ENCODE measurements at places on chromosomes 6 and 20.

GRCh38 chr6:141482796-141483597, 649.7 kb upstream of the GJE1 start:
- DNase-seq = peak; percentile 2

- peak; percentile 8 for DNase-seq
Measured at GRCh38 chr6:83536034-83536646, 23.8 kb downstream of the PRSS35 start.

DNA sequence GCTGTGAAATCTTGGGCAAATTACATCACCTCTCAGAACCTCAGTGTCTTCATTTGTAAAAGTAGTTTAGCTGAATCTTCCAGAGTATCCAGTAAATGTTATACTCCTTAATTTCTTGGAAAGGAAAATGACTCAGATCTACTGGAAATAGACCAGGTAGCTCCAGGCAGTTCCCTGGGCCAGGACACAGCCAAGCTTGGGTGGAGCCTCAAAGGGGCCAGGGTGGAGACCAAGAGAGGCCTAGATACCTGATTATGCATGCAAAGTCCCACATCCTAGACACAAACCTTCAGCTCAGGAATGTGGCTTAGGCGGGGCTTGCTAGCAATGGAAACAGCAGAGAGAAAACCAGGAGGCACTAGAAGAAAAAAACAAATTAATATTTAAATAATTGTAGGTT, 272.8 kb downstream of the MAFB start:
- no peak for DNase-seq

GRCh38 chr6:31070711-31071197, 41.6 kb downstream of the C6orf15 start:
- no peak for DNase-seq

DNA sequence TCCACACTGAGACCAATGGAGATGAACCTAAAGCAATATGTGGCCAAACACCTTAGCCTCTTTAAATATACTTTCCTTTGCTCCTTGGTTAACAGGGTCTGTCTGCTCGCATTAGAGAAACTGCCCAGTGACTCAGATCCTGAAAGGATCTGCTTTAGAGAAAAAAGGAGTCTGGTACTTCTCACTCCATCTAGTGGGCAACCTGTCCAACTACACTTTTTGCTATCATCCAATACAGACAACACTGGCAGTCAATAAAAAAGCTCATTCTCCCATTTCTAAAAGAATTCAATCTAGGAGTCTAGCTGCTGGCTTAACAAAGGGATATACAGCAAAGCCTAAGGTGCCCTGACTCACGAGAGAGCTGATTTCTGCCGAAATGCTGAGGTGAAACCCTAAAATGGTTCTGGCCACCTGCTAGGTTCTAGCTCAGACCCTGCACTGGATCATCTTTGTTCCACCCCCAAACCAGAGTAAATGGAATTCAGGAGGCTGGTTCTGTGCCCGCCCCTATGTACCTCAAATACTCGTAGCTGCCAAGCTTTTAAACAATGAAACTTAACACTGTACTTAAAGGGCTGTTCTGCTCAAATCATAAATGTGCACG, 11.5 kb downstream of the GNL1 start:
- DNase-seq = peak; percentile 23

GRCh38 chr20:34713194-34713943, 9.2 kb downstream of the TP53INP2 start:
- no peak for DNase-seq

- DNase-seq = peak; percentile 43
Measured at GRCh38 chr6:152642578-152643375, 5.6 kb upstream of the SYNE1 start.

- DNase-seq = no peak
Measured at GRCh38 chr6:36608788-36609563, 14.8 kb downstream of the SRSF3 start.

DNA sequence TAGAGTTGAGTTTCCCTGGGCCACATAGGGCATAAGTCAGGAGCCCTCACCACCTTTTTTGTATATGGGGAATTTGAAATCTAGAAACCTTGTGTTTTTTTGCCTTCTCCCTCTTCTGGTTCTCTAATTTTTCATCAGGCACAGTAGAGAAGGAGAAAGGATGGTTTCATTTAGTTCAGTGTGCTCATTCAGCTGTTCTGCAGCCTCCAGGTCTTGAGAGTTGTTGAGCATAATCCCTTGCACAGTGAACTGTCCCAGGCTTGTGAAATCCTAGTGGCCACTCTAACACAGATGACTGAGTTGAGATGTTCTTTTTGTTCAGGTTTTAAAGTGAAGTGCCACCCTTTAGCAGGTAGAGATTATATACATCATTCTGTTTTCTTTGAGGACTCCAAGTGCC, 183.5 kb downstream of the CDKAL1 start:
- DNase-seq = no peak

DNA sequence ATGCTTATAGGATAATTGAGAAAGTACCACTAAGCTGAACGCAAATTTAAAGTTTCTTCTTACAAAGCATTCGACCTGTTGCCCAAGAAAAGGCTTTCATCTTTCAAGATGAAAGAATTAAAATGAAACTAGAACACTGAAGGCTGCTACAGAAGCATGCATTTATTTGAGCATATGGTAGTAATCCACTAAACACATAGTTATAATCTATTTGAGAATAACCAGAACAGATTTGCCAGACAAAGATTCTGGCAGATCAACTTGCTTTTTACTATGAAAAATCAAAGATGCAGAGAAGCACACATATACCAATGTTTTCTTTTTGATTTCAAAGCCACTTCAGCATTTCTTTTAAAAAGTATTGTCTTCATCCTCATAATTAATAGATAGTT, 412.2 kb downstream of the UTRN start:
- DNase-seq = no peak

- DNase-seq = no peak
Measured at GRCh38 chr20:33127422-33128097, 40.4 kb upstream of the BPIFA2 start.

- DNase-seq = no peak
Measured at GRCh38 chr6:13722880-13723279, 11.2 kb upstream of the RANBP9 start.

- DNase-seq = no peak
Measured at GRCh38 chr20:37804584-37805566, 98.1 kb upstream of the VSTM2L start.

DNA sequence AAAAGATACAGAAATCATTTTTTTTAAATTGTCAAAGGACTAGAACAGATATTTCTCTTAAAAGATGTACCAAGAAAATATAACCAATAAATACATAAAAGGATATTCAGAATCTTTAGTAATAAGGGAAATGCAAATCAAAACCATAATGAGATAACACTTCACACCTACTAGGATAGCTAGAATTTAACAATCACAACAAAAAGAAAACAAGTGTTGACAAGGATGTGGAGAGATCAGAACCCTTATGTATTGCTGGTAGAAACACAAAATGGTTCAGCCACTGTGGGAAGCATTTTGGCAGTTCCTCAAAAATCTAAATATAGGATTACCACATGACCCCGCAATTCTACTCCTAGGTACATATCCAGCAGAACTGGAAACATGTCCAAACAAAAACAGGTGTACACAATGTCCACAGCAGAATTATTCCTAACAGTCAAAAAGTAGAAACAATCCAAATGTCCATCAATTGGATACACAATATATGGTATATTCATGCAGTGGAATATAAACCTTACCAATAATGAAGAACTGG, 211.0 kb downstream of the LRFN2 start:
- no peak for DNase-seq

DNA sequence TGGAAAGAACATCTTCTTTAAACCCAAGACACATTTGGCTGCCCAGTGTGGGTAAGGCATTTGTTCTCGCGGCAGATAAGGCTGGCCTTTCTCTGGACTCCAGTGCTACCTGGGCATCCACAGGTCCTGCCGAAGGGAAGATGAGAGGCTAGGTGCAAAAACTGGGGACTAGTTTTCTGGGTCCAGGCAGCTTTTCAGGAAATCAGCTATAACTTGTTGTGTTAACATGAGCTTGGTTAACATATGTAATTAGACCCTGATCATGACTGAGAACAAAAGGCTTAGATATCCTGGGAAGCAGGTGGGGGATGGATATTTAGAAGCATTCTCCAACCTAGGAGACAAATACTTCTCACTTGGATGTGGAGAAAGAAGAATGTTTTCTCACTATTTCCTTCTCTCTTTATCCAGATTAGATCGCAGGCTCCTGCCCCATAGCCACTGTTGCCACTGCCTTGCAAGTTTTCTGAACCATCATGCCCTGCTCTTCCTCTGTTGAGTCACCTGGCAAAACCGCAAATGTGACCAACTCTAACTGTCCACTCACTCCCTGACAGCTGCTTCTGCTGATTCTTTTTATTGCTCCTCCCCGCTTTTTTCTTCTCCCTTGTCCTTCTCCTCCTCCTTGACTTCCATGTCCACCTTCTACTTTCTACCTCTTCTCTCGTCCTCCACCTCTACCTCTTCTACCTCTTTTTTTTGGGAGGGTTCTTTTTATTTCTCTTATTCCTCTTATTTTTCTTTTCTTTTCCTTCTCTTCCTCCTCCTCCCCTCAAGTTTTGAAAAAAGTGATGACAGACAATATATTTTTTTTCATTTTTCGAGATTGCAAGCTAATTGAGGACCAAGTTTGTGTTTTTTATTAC, 258.1 kb downstream of the UTRN start:
- DNase-seq = peak; percentile 9

DNA sequence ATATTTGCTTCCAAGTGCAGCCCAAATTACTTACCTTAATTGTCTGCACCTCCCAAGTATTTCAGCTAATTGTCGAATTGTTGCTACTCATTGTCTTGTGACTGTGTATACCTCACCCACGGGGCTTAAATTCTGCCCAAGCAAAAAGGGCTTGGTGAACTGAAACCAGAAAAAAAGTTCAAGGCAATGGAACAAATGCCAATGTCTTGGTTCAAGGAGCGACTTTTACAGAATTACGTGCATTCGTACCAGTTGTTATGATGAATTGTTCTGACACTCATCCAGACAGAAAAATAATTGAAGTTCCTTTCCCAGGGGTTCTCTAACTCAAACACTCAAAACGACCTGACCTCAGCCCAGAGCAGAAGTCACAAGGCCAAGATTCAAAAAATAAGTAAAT, 13.9 kb upstream of the PXDC1 start:
- DNase-seq = no peak

DNA sequence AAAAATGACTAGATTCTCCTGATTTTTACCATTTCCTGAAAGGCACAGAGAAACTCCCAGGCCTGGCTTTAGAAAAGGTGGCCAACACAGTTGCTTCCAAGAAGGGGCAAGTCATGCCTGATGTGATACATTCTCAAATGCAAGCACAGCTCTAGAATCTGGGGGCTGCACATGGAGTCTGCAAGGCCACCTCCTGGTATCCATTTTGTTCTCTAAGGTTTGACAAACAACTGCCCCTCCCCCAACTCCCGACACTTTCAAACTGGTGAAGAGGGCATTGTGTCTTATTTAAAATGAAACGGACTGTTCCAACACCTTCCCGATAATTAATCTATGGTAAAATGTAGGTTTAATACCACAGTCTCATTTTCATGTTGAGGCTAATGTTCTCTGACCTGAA, 220.2 kb upstream of the CEP162 start:
- DNase-seq = no peak

GRCh38 chr6:160933256-160933655, 58.3 kb upstream of the MAP3K4 start:
- DNase-seq = no peak

DNA sequence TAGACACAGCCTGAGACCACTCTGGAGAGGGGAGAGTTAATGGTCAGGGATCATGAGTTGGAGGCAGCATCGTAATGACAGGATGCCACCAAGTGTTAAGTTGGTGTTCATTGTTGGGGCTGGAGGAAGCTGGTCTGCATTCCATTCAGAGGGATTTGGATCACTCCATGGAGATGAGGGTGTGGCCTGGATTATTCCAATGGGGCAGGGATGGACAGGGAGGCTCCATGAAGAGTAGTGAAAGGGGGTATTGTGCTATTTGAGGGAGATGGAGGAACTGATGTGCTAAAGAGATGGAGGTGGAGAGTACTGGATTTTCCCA, 1.1 kb downstream of the SAPCD1 start:
- no peak for DNase-seq

DNA sequence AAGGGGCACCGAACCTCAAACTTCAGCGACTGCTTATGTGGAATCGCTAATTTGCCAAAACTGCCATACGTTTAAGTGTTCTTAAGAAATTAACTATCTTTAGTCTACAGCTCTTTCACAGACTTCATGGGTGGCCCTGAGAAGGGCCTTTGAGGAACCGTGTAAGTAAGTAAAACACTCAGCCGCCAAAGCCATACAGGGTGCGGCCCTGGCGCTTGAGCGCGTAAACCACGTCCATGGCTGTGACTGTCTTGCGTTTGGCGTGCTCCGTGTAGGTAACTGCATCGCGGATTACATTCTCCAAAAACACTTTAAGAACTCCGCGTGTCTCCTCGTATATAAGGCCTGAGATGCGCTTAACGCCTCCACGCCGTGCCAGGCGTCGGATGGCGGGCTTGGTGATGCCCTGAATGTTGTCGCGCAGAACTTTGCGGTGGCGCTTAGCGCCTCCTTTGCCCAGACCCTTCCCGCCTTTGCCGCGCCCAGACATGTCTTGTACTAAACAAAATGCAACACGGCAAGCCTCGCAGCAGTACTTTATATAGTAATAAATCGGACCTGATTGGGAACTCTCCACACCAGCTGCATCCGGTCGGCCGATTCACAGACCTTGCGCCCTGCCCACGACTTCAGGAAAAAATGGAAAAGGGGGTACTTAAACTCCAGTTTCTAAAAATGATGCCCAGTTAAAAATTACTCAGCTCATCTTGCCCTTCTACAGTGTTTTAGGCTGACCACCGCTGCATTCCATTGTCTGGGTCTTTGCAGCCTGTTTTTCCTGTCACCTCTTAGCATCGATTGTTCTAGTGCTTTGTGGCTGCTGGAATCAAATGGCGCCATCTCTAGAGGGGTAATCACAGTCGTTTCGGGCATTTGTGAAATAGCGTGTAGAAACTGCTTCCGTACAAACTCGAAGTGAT, 38.9 kb downstream of the OR2B2 start:
- DNase-seq = peak; percentile 88

GRCh38 chr6:53692172-53692571, 26.6 kb upstream of the KLHL31 start:
- no peak for DNase-seq

DNA sequence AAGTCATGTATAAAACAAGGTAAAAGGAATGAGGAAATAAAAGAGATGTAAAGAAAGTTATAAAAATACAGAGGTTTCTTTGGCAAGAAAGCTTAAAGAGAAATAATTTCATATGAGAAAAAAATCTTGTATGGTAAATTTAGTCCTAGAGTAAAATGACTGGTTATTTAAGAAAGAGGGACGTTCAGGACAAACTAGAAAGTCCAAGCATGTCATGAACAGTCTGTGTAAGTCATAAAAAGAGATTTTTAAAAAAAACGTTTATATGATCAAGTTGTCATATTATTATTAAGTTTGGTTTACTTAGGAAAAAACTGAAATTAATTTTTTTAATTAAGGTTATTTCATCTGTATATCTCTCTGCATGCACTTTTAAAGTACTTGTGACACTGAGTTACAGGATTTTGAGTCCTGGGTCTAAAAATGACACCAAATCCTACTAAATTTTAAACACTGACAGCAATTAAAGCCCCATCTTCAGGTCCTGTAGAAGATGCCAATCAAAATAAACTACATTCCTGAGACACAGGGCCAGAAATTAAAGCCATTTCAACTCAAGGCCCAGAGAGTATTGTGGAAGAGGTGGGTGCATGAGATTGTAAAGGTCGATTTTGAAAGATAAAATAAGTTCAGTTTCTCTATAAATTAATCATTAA, 62.4 kb downstream of the AGPAT4 start:
- no peak for DNase-seq
